ENCODE measurements at places on chromosomes 6 and 20.

GRCh38 chr6:158027590-158028285 is 46.1 kb downstream of the SYNJ2 start:
- DNase-seq, result no peak

GRCh38 chr6:87066449-87067333 is 28.2 kb downstream of the CGA start:
- DNase-seq, result peak; percentile 40

DNA sequence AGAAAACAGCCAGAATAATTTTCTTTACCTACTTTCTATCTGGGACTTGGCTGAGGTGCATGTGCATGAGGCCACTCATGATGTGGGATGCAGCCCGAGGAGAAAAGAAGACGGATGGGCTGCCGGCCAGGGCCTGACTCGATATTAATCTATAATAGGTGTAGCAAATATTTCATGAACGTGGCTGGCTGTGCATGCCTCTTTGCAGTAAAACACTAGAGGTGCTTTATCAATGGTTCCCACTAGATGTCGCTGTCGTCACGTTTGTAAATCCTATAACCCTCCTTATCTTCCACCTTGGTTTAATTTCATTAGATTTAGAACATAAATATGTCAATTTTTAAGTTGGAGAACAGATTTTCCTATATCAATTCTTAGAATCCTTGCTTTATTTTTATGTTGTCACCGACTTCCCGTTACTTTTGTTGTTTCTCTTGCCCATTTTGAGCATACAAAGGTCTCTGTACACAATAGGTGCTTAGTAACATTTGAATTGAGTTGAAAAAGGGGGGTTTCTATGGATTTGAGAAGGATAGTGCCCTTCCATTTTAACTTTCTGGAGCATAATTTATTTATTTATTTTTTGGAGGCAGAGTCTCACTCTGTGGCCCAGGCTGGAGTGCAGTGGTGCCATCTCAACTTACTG is 19.6 kb upstream of the FERMT1 start:
- peak; percentile 72 for DNase-seq

GRCh38 chr6:105320765-105321164 is 82.1 kb downstream of the PREP start:
- DNase-seq, result no peak

DNA sequence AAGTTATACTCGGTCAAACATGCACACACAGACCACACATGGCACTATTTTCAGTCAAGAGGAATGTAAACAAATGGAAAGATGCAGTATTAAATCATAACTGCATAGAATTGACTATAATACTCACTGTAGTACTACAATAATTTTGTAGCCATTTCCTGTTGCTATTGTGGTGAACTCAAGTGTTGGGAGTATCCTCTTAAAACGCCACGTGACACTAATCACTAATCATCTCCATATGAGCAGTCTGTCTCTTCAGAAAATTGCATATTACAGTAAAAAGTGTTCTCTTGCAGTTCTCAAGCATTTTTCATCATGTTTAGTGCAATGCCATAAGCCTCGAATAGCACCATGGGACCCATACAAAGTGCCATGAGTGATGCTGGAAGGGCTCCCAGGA is 258.7 kb upstream of the ID4 start:
- DNase-seq, result no peak
